ENCODE measurements at places on chromosomes 1 and 21.

DNA sequence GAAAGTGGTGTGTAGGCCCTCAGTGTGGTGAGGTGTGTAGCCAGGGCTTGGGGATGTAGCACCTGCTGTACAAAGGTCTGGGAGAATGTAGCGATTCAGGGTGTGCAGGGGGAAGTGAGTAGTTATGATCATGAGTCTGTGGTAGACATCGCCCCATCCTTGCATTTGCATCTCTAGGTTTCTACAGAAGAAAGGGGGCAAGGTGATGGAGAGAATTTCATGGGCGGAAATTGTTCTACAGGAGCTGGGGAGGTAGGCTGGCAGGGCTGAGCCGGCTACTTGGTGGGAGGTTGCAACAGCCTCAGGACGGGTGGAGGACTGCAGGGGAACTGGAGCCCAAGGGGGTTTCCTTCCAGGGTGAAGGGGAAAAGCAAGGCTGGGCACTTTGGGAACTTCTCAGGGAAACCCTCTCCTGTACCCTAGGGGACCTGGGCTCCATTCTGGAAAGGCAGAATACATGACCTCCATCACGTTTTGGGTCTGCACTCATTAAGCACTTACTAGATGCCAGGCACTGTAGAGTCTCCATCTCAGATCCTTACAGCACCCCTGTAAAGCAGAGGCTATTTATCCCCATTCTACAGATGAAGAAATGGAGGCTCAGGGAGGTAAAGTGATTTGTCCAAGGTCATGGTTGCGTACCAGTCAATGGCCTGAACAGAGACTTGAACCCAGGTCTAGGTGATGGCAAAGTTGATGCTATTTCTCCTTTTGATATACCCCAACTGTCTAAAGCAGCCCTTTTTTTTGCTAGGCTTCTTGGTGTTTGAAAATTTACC, 14.5 kb upstream of the TNFRSF1B start:
- DNase-seq: no peak

GRCh38 chr1:185804206-185804605, 70.0 kb downstream of the HMCN1 start:
- DNase-seq: no peak

DNA sequence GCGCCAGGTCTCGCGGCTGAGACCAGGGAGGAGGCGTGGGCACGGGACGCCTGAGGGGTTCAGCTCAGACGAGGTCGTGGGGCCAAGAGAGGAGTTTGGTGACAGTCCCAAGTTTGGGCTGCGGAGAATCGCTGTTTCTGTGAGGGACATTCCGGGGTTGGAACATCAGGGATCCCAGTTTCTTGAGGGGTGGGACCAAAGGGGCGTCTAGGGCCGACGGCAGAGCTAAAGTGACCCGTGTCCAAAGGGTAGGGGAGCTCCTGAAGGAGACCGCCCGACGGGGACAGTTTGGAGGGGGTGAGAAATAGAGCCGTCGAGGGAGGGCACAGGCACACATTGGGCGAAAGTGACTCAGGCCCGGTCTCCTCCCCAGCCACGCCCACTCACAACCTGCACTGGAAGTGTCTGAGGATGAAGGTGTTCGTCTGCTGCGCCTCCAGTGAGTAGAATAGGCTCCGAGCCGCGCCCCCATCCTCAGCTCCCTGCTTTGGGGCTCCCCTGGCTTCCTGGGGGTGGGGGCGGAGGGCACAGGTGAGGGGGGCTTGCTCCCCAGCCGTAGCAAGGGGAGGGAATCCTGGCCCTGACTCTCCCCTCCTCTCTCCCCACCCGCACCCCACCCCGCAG, 7.0 kb downstream of the EFNA3 start:
- DNase-seq: no peak

- peak; percentile 53 for DNase-seq
Measured at GRCh38 chr1:23664837-23665795, 26.5 kb upstream of the RPL11 start.

DNA sequence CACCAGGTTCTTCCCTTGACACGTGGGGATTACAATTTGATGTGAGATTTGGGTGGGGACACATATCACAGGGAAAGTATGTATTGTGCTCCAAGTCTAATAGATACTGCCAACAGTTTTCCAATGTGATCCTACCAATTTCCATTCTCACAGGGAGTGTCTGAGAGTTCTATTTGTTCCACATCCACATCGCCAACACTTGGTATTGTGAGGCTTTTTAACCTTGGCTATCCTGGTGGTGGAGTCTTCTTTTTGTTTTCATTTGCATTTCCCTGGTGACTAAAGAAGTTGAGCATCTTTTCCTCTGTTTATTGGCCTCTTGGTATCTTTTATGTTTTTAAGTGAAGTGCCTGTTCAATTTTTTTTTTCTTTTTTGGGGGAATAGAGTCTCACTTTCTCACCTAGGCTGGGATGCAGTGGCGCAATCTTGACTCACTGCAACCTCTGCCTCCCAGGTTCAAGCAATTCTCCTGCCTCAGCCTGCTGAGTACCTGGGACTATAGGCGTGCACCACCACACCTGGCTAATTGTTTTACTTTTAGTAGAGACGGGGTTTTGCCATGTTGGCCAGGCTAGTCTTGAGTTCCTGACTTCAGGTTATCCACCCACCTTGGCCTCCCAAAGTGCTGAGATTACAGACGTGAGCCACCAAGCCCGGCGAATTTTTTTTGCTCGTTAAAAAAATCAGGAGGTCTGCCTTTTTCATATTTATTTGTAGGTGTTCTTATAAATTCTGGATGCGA, 15.9 kb upstream of the PADI1 start:
- DNase-seq: no peak

GRCh38 chr1:19055001-19055400, 98.5 kb upstream of the IFFO2 start:
- DNase-seq: no peak

- DNase-seq: no peak
Measured at GRCh38 chr1:222919478-222919865, 104.6 kb downstream of the DISP1 start.

DNA sequence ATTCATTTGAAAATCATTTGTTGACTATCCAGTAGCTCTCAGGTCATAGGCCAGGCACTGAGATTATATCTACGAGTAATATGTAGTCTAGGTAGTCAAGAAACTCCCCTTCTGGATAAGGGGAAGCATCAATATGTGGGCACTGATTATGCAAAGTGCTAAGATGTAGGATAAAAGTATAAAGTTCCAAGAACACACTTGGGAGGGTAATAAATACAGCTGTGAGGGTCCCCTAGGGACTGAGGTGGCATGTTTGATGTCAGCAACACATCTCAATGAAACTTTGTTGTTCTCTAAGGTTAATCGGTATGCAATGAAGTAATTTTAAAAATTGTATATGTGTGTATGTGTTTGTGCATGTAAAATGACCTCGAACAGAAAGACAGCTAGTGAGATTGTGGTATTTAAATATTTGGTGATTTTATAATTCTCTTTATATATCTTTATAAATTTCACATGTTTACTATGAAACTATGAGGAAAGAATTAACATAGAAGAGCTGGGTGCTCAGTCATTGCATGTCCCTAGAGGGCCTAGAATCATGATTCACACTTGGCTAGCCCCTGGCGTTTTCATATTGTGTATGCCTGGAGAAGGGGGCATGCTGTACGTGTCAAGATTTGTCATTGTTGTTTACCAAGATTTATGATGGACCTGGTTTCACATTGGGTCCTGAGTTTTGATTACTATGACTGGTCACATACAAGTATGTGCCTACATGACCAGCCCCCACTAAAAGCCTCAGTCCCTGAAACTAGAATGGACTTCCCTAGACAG, 140.1 kb upstream of the DUSP10 start:
- no peak for DNase-seq

GRCh38 chr21:45570071-45570470, 27.8 kb upstream of the SLC19A1 start:
- no peak for DNase-seq

- no peak for DNase-seq
Measured at GRCh38 chr21:36945496-36946138, 20.9 kb downstream of the HLCS start.

Measured in HEK293T (cell line).